ENCODE measurements at places on chromosomes 6 and 20.

DNA sequence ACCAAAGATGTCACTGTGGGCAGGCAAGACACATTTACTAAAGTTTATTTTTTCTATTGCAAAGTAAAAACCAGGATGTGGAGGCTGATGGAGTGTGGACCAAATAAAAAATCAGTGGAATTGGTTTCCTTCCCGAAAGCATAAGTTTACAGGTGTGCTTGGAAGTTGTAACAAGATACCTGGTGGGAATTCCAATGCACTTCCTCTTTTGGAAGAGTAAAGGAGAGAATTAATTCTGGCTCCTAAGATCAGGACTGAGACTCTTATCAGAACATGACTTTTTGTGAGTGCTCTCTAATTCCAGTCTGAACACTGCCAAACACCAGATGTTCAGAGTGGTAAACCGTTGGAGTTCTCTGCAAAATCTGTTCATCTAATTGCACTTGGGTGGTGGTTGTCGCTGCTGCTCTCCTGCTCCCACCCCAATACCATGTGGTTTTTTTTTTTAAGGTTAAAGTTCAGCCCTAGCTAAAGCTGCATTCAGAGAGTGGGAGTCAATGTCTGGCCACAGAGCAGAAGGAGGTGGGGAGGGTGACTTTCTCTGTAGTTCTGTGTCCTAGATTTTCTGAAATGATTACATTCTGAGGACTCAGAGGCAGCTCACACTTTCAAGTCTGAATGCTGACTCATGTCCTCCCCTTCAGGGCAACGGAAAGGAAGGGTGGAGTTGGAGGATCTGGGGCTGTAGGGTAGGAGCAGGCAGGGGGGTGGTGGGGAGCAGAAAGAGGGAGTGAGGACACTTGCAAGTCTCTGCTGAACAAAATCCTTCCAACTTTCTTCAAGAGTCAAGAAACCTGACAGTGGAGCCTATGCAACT, 275.8 kb upstream of the PRDM1 start:
- peak; percentile 91 for DNase-seq

- no peak for DNase-seq
Observed at GRCh38 chr6:101741474-101742171, 348.1 kb downstream of the GRIK2 start.

GRCh38 chr6:109093732-109094415, 772 bp downstream of the SESN1 start:
- peak; percentile 18 for DNase-seq

- DNase-seq: peak; percentile 18
Observed at GRCh38 chr20:3398681-3399252, 8.7 kb downstream of the DNAAF9 start.

GRCh38 chr20:36384022-36384619, 78.0 kb downstream of the DLGAP4 start:
- peak; percentile 37 for DNase-seq

- DNase-seq: no peak
Observed at GRCh38 chr20:38383147-38383546, 36.9 kb downstream of the LBP start.
